ENCODE measurements at places on chromosomes 2 and 18. TPM values are rescaled to one million over a fixed set of nuclear protein-coding genes. Genes with fewer than 3 reads are reported as not detected.
A peak's percentile ranks its signal among the peaks of the same experiment; 100 is the strongest.

DNA sequence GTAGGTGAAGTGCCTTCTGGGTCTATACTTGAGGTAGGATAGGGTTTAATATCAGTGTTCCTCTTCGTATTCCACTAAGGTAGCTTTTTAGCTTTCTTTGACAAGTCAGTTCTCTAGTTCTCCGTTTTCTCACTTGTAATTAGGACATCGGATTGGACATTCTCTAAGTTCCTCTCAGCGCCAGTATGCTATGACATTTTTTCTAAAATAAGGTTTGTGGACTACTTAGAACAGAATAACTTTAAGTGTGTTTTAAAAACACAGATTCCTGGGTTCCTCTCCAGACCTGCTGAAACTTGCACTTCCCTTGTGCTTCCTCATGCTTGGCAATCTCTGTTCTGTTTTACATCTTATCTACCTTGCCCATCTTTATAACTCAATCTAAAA, 69.3 kb upstream of the YWHAQ start:
- DNase-seq = no peak

DNA sequence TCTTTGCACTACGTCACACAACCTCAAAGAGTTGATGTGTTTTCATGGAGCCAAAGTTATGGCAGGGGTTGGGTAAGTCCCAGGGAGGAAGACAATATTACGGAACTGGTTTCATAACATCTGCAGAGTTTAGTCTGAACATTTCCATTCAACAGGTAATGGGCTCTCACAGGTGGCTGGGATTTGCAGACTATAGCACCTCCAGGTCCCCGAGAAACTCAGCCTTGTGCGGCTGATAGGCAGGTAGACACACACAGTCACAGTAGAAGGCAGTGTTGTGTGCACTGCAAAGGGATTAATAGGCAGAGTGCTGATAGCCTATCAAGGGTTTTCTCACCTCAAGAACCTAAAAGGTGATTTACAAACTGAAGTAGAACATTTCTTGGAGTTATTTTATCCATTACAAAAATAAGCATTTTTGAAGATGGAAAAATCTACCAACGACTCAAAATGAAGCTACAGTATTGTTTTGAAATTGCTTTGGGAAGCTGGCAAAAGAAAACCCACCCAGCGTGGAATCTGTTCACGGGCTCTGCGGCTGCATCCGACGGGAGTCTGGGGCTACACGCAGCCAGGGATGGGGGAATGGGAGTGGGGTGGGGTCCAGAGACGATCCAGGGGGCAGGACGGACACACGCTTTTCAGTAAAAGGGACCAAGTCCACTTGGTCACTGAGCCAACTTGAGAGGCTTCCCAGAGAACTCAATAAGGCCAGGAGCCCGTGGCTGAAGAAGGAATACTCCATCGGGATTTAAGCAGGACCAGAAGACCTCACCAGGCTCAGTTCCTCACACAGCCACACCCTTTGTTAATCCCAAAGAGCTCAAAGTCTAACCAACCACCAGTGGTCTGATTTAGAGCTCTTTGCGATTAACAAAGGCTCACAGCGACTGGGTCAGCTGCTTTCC, 82.9 kb downstream of the CHRNA1 start:
- peak; percentile 70 for DNase-seq

DNA sequence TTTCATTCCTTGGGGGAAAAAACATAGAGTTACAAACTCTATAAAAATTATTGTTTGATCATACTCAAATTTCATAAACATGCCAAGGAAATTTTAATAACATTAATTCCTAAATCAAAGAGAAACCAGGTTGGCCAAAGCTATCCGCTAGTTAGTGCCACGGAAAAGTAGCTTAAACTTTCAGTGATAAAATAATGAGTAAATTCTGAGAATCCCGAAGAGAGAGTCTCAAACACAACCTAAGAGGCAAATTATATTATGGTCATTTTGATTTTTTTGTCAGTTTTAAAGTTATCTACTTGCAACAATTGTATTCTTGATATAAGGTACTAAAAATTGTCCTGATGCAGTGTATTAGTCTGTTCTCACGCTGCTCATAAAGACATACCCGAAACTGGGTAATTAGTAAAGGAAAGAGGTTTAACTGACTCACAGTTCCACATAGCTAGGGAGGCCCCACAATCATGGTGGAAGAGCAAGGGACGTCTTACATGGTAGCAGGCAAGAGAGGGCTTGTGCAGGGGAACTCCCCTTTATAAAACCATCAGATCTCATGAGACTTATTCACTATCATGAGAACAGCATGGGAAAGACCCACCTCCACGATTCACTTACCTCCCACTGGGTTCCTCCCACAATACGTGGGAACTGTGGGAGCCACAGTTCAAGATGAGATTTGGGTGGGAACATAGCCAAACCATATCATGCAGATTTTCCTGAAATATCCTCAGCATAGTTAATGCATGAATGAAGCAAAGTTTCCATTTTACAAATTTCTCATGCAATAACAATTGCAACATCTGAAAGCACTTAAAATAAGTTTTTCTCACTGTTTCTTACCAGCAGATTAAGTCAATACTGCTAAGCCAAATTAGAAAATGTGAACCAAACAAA, 205.9 kb upstream of the STK17B start:
- peak; percentile 78 for DNase-seq

Gene CFAP221
- not detected for total RNA-seq

- no peak for DNase-seq
Measured at GRCh38 chr18:32156855-32157254, 33.0 kb upstream of the MEP1B start.

Gene ANKRD23
- total RNA-seq = 6.0 TPM

Gene OTX1
- total RNA-seq = 0.57 TPM

Gene TMEM247
- not detected for total RNA-seq

GRCh38 chr2:96396095-96396494, 60.5 kb downstream of the NCAPH start:
- no peak for DNase-seq

Gene FAM228B
- 7.0 TPM for total RNA-seq

Gene CCDC150
- total RNA-seq = 19.7 TPM

GRCh38 chr2:175880-176820, 87.7 kb downstream of the SH3YL1 start:
- DNase-seq = no peak

- peak; percentile 92 for DNase-seq
Measured at GRCh38 chr2:18473241-18474181, 86.9 kb downstream of the RDH14 start.

- peak; percentile 28 for DNase-seq
Measured at GRCh38 chr2:68302281-68302875, 17.4 kb downstream of the CNRIP1 start.

GRCh38 chr2:2134037-2134436, 197.0 kb downstream of the MYT1L start:
- no peak for DNase-seq

Gene SAG
- total RNA-seq = not detected

DNA sequence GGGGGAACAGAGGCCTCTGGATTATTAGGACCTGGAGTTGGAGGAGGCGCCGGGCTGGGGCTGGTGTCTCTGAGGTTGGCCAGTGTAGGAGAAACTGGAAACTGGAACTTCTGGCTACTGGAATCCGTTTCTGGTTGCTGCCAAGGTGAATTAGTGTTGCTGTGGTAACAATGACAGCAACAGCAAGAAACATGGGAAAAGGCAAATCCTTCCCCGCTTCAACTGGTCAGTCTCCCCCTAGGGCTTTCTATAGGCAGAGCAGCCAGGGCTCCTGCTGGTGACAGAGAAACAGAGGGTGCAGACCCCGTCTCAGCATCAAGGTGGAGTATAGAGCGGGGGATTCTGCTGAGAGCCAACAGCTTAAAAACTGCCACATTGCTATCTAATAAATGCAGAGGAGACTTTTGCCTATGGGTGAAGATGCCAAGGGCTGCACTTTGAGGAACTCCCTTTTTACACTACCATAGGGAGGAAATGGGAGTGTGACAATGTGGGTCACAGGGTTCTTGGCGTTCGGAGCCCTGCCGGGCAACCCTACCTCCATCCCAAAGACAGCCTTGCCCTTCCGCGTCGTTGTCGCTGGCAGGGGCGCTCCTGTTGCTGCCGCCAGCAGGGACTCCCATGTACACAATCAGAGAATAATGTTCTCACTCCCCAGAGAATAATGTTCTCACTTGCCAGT, 81.4 kb upstream of the CABLES1 start:
- DNase-seq = peak; percentile 66

Gene C2orf81
- total RNA-seq = 1.9 TPM

- DNase-seq = peak; percentile 28
Measured at GRCh38 chr2:120161190-120161589, 62.0 kb downstream of the TMEM185B start.

Gene THSD7B
- total RNA-seq = not detected

Gene LRATD1
- total RNA-seq = 0.08 TPM

DNA sequence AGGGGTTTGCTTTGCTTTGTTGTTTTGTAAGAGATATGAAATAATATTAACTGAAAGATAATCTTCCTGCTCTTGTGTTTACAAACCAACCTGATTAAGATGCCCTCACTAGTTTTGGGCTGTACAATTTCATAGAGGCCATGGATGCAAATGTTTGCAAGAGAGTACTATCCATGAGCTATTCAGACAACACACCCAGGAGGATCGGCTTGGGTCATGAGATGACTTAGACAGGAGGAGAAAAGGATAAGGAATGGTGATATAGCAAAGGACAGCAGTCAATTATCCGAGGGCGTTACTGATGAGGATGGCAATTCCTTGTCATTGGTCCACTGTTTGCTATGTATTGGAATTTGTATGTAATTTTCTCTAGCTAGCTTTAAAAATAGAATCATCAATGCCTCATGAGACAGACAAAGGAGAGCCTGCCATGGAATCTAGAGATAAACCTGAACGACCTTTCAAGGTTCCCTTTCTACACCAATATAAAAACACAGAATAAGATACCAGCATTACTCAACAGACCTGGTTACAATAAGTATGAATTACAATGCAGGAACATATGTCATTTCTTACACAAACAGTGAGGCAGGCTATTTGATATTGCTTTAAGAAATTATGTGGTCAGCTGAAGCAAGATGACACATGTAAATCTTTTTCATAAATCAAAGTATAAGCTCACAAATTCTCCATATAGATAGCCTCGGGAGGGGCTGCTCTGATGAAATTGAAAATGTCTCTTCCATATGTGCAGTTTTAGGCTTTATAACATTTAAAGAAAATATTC, 54.4 kb upstream of the SOS1 start:
- no peak for DNase-seq

Gene CREG2
- 0.25 TPM for total RNA-seq

DNA sequence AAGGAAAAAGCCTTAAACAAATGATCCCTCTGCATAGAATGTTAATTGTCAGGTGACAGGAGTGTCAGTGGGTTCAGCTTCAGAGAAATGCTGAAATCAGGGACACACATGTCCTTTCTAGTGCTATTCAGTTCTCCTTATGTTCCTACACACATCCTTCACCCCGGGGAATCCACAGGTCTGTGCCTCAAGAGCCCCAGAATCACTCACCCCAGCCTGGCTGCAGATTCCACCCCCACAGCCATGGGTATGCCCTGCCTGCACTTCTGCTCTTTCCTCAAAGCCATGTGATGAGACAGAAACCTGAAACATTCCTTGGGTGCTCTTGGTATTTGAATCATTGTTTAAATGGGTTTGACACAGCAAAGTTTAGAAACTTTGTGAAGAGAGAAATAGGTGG, 27.4 kb upstream of the FZD7 start:
- DNase-seq = no peak

DNA sequence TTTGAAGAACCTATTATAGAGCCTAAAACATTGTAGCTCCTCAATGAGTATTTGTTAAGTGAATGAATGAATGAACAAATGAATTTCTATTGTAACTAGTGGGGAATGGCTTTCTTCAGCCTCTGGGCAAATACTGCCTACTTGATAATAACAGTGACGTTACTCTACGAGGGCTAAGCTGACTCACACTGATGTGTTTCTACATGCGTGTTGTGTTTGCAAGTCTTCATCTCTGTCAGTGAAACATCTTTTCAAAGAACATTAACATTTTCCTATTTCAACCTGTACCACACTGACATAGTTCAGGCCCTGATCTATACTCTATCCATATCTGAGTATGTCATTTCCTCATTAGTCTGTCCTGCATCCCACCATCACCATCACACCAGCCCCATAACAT, 319.9 kb upstream of the ACVR2A start:
- DNase-seq = no peak

Gene DSG1
- total RNA-seq = not detected

DNA sequence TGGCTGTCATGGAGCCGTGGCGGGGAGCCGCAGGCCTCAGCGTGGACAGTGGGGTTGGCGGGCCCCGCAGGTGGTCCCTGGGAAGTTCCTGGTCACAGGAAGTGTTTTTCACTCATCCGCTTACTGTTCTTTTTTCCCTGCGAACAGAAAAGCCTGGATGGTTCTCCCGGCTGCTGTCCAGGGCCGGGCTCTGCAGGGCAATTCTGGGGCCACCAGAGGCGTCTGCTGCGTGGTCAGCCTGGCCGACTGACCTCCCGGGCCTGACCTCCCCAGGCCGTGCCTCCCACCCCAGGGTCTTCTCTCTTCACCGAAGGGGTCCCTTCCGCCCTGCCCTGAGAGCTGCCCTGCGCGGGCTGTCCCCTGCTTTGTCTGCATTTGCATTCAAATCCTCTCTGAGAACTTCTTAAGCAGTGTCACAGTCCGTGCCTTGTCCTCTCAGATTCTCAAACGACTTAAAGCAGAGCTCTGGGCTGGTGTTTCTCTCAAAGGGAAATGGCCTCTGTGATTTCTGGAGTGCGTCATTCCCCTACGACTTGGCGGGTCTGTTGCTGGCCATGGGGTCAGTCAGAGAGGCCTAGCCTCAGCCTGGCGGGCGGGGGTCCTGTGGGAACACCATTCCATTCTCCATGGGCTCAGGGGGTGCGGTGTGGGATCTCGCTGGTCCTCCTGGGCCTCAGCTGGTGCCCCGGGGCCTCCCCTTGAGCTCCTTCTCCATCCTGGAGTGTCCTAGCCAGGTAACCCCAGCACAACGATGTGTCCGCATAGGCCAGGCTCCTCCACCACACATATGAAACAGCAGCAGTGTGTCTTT, 38.3 kb downstream of the KLHL29 start:
- DNase-seq = no peak

- DNase-seq = no peak
Measured at GRCh38 chr2:49913025-49913424, 758.7 kb upstream of the FSHR start.

- DNase-seq = peak; percentile 27
Measured at GRCh38 chr2:188527581-188527993, 235.9 kb downstream of the GULP1 start.

DNA sequence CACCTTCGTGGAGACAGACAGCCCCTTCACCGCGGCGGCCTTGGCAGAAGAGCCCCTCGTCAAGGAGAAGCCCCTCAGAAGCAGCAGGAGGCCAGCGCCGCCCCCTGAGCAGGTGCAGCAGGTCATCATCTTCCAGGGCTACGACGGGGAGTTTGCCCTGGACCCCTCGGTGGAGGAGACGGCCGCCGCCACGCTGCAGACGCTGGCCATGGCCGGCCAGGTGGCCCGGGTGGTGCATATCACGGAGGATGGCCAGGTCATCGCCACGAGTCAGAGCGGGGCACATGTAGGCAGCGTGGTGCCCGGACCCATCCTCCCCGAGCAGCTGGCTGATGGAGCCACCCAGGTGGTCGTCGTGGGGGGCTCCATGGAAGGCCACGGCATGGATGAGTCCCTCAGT, 145.7 kb downstream of the PTGR3 start:
- DNase-seq = no peak

DNA sequence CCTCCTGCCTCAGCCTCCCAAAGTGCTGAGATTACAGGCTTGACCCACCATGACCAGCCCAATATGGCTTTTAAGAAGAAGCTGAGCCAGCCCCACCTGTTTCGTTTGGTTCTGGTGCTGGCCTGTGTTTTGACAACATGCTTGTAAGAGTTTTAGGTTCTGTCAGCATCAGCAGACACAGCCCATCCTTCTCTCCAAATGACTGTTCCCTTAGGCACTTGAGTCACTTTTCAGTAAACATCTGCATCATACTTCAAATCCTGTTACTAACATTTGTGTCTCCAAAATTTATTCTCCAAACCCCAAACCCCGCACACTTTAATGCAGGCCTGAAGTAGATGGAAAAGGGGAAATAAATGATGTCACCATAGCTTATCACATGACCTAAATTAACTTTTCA, 1118.5 kb downstream of the TSN start:
- DNase-seq = no peak

Data from fibroblast of the aortic adventitia (primary cell).